HTR-8/SVneo (cell line): ENCODE measurements at places on chromosomes 11 and 22.

DNA sequence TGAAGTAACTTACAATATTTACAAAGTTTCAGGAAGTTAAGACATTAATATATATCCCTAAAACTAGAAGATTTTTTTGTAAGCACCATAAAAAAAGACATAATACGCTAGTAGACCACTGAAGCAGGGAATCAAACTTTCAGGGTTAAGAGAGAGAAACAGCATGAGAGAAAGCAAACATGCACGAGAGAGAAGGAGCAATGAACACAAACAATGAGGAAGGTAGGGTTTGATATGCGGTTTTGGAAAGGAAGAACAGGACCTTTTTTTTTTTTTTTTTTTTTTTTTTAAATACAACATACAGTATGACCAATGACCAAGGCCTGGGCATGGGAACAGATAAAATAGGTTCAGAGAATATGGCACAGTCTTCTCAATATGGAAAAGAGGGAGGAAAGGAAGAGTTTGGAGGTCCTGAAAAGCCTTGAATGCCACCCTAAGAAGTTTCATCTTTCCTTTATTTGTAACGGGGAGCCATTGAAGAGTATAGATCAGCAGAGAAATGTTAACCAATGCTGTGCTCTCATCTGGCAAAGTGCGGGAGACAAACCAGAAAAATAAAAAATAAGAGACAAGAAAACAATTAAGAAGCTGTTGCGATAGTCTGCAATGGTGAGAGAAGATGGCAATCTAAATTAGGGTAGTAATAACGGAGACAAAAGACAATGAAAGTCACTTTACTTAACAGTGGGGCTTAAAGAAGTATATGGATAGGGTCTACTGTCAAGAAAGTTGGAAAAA is 101.0 kb downstream of the USP35 start:
- DNase-seq, result no peak

GRCh38 chr11:87428266-87428665 is 390.5 kb downstream of the TMEM135 start:
- no peak for DNase-seq

DNA sequence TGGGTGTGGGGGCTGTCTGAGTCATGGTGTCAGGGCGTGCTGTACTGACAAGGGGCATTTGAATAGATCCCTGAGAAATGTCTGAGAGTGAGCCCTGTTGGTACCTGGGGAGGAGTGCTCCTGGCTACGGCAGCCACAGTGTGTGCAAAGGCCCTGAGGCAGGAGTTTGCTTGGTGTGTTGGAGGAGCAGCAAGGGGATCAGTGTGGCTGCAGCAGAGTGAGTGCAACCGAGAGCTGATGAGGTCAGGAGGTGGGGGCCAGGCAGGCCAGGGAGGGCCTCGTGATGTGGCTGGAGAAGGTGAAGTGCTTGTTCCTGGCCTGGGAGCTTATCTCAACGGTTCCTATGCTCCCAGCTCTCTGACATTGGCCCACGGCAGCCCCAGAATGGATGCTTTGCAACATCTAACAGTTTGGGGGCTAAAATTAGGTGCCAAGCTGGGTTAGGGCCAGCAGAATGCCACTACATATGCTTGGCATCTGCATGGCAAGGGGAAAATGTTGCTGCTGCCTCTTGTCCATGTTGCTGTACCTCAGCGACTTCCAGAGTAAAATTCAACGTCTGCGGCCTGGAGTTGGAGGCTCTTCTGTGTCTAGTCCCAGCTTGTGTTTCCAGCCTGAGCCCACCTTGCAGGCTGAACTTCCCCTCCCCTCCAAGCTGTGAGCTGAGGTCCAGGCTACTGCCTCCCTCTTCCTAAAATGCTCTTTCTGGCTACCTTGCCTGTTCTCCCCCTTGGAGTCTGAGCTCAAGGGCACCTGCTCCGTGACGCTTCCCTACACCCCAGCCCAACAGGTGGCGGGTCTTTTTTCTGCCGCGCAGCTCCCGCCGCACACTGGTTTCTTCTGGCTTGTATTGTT is 48.2 kb upstream of the MYEOV start:
- DNase-seq, result no peak

DNA sequence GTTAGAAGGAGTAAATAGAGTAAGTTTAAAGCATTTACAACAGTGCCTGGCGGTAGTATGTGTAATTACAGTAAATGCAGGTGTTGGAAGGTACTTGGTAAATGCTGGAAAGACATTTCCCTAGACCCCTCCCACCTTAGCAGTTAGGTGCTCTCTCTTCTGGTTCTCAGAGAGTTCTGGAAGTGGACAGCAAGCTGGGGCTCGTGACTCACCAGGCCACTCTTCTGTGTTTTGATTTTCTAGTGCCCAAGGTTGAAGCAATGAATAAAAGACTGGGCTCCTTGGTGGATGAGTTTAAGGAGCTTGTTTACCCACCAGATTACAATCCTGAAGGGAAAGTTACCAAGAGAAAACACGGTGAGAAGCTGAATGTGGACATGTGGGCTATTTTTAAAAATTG is 27.6 kb downstream of the SNU13 start:
- no peak for DNase-seq

DNA sequence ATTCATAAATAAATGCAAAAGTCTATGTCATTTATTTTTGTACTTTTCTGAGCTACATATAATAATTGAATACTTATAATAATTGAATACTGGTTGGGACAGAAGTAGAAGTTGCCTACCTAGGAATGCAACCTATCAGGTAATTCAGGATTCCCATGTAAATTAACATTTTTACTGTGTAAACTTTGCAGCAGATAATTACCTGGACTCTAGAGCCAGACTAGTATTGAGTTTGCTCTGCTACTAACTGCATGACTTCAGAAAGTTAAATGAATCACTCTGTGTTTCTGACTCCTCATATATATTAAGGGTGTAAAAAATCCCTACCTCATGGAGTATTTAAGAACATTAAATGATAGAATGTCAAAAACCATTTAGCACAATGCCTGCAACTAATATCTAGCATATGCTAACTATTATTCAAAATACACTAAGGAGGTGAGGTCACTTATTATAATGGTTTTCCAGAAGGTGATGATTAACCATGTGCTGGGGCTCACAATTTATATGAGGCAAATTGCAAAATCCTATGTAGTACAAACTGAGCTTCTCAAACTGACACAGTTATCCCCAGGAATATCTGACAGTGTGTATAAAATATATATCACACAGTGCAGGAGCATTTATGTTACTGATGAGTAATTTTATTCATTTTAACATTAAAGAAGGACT is 138.1 kb upstream of the ANO3 start:
- DNase-seq, result no peak

DNA sequence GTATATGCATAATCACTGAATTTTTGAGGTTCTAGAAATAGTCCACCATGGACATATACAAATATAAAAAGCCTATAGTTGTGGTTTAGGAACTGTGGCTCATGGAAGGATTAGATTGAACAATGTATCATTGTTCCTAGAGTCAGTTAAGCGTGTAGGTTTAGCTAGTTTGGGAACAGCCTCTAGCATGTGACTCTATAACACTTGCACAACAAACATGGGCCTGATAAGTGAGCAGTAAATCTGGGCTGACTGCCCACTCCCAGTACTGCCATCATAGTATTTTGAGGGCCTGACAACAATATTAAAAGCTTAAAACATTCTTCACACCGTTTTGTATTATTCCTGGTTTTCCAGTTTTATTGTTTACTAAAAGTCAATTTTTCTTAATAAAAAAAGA is 47.0 kb downstream of the YAP1 start:
- DNase-seq, result no peak

- no peak for DNase-seq
Measured at GRCh38 chr11:103384652-103385051, 275.4 kb downstream of the DYNC2H1 start.

DNA sequence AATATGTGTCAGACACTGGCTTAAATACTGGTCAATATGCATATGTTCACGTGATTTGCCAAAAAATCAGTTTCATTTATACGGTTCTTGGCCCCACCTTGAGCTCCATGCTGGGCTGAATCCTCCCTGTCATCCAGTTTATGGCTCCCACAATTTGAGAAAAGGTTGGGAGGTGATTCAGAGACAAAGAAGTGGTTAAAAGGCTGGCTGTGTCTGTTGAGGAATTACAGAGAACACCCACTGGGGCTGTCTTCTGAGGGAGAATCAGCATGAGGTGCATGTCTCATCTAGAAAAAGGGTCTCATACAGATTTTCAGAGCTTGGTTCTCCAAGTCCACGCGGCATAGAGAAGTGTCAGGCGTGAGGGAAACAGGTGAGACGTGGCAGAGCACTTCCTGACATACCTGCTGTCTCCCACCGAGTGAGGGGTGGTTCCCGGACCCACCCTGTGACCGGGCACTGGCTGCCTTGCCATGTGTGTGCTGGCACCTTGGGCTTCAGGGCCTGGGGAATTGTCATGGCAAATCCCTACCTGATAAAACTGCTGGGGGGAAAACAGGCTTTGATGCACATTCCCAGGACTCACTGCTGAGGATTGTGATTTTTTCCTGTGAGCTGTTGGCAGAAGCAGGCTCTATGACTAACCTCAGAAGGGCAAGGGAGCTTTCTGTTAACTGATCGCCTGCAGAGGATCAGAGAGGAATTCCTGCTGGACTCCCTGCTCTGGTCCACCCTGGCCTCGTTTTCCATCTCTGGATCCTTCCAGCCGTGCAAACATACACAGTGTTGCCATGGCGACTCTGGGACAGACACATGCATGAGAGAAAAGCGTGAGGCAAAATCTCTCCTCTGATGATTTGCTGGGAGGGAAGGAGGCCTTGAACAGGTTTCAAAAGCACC is 223.6 kb downstream of the ADAMTS15 start:
- DNase-seq, result no peak

DNA sequence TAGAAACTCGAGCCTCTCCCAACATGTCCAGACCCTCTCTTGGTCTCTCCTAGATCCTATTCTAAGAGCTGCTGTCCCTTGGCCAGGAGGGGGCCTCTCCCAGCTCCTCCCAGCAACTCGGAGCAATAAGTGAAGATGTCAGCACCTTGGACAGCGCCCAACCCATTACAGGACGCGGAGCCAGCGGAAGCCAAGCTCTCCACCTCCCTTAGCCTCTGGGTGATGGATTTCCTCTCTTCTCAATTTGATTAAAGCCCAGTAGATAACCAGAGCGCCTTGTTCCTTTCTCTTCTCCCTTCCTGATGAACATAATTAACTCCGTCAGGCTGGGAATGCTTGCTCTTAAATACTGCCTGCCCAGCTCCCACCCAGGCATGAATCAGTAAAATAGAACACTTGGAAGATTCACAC is 26.2 kb upstream of the TPBGL start:
- peak; percentile 82 for DNase-seq

DNA sequence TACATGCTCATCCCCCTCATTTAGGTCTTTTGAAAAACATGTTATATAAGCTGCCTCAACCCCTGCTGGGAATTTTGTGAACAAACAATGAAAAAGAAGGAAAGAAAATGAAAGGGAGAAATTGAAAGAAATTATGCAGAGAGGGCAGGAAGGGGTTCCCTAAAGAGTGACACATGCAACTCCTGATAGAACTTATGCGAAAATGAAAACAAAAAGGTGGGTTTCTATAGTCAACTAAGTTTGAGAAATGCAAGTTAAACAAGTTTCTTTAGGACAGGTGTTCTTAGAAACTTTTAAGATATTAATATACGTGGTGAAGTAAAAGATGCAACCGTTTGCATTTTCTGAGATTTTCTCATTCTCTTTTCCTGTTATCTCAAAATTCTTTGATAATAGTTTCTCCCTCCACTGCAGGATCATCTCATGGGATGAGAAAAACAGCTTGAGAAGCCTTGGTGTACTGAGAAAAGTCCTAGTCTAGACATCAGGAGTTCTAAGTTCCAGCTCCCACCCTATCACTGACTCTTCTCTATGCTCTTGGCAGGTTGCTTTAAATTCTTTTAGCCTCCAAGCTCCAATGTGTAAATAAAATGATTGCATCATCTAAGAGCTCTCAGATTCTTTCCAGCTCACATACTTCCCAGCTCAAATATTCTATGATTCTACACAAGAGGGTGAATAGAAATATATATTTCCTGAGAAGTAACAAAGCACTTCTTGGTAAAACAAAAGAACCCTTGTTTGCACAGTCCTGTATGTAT is 109.2 kb downstream of the FAM76B start:
- no peak for DNase-seq

GRCh38 chr22:29470159-29470855 is 9.7 kb upstream of the NEFH start:
- DNase-seq, result peak; percentile 70

DNA sequence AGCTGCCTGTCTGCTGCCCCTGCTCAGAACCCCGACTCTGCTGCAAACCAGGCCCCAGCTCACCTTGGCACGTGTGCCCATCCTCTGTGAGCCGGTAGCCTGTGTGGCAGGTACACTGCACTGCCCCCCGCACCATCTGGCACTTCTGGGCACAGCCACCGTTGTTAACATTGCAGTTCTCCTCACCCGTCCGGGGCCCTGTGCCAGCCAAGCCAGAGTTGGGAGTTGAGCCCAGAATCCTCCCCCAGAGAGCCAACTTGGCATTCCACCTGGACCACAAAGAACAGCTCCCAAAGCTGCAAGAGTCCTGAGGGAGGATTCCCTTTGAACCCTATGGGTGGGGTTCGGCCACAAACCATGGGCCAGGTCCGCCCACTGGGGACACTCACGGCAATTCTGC is 22.5 kb downstream of the LRP4 start:
- DNase-seq, result no peak

DNA sequence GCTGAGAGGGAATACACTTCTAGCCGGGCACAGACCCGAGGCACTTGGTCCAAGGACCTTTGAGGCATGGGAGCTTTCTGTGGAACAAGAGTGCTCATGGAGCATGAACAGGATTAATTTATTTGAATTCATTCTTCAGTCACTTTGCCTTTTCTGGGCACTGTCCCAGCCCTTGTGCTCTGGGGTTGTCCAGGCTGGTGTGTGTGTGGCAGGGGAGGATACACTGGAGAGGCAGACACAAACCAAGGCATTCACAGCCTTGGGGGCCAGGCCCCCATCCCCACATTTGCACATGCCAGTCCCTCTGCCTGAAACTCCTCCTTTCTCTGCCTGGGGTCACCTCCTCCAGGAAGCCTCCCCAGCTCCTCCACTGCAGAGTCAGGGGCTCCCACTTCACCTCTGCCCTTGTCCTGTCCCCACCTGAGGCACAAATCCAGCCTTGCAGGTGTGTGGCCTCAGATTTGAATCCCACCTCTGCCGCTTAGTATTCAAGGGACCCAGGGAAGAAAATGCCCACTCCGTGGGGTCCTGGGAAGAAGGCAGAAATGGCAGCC is 55.5 kb downstream of the MYO7A start:
- DNase-seq, result no peak

DNA sequence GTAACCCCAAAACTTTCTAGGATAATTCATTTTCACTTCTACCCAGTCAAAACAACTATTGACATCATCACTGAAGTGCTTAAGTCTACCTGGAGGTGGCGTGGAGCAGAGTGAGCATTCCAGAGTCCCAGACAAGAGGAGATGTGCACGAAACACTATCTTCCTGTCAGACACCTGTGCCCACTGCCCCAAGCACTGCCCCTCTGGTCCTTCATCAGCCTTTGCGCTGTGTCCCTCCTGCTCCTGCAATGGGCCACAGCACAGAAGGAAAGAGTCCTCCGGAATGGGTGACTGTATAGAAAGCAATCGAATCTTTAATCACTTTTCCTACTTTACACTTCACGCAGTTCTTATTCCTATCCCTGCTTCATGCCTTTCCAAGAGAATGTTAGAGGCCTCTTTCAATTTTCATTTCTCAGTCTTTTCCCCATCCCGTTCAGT is 512 bp upstream of the GRIA4 start:
- peak; percentile 36 for DNase-seq
